ENCODE measurements at places on chromosomes 12 and 14. TPM values are rescaled to one million over a fixed set of nuclear protein-coding genes. Genes with fewer than 3 reads are reported as not detected.

SERPINA9 gene
- not detected for total RNA-seq

VDR gene
- 33.8 TPM for total RNA-seq

RABGGTA gene
- total RNA-seq = 36.0 TPM

IAPP gene
- total RNA-seq = not detected

STON2 gene
- 41.3 TPM for total RNA-seq

FOXG1 gene
- total RNA-seq = not detected

PSEN1 gene
- total RNA-seq = 91.9 TPM

LIN52 gene
- total RNA-seq = 9.5 TPM

ZFHX2 gene
- 12.5 TPM for total RNA-seq

GPR33 gene
- total RNA-seq = not detected

GLT1D1 gene
- total RNA-seq = 3.3 TPM

ARMH4 gene
- 10.0 TPM for total RNA-seq

GLS2 gene
- 1.8 TPM for total RNA-seq

DHRS2 gene
- 0.43 TPM for total RNA-seq

All from mucosa of gallbladder (tissue), 1 donor.